ENCODE measurements at places on chromosomes 13 and 19.

DNA sequence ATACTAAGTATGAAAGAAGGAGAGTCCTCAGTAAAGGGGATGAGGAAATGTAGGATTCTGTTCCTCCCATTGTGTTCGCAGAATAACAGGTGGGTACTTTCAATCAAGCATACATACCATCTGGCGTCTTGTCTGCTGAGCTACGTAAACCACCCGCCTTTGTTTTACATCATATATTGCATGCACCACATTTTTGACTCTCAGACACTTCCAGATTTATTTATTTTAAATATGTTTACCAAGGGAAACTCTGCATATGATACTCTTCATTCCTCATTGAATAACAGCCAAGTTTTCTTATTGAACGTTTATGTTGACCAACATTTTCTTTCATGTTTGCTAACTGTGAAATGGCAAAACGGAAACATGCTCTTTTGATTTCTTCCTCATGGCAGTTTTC lies 174.1 kb downstream of the FGF14 start:
- DNase-seq: no peak

DNA sequence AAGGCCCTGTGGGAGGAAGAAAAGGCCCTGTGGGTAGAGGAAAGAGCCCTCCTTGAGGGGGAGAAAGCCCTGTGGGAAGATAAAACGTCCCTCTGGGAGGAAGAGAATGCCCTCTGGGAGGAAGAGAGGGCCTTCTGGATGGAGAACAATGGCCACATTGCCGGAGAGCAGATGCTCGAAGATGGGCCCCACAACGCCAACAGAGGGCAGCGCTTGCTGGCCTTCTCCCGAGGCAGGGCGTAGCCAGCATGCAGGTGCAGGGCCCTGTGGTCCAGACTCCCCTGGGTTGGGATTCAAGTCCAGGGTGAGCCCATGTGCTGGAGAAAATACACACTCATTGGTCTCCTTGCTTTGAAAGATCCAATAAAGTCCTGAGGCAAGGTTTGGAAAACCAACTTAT lies 4.1 kb downstream of the CCDC70 start:
- DNase-seq: no peak

DNA sequence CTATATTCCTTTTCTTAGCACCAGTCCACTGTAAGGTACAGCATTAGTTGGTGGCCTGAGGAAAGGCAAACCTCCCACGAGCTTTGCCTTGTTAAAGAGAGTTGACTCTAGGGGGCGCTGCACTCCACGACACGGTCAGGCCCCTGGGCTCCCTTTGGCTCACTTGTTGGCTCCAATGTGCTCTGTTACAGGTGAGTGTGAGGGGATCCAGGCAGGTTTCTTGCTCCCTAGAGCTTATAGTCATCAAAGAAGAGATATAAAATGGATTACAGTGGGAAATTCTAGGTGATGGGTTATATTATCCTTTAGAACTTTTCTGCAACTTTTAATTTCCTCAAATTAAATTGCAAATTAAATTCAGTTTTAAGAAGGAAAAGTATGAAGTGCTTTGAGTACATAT lies 3.7 kb downstream of the WDR87 start:
- DNase-seq: peak; percentile 73

- DNase-seq: no peak
Observed at GRCh38 chr19:33620611-33621010, 1.1 kb upstream of the CHST8 start.

- DNase-seq: no peak
Observed at GRCh38 chr19:5943045-5943444, 29.0 kb downstream of the CAPS start.

DNA sequence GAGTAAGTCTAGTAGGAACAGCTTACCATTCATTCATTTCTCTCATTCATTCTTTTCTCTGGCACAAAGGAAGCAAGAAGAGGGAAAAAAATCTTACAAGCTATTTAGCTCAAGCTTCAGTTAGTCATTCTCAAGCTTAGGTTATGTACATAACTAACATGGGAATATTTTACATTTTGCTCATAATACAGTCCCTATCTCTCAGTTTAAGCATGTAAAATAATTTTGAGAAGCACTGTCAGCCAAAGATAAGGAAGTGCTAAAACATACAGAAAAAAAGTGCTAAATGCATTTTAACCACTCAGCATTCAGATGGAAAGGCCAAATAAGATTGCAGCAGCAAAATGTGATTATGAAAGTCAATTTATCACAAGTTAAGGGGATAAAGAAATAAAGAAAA lies 7.9 kb downstream of the RBM26 start:
- DNase-seq: no peak

- peak; percentile 25 for DNase-seq
Observed at GRCh38 chr13:95703576-95703975, 26.6 kb downstream of the DNAJC3 start.
